ENCODE measurements at places on chromosomes 16 and 17.

DNA sequence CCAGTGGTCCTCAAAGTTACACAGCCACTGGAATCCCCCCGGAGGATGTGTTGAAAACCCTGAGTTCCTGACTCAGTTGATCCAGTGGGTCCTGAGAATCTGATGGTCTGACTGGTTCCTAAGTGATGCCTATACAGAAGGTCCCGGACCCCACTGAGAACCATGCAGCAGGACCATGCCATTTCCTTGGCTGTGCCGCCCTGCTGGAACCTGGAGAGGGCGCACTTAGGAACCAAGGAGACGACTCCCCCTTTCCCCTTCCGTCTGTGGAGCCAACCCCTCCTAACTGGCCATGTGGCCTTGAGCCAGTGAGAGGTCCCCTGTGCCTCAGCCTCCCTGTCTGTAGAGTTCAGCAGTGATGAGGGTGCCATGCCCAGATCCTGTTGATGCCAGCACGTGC, 22.0 kb downstream of the C16orf74 start:
- DNase-seq: no peak
- H3K27me3 ChIP-seq: no peaks in the 10 kb centered on the region
- H3K36me3 ChIP-seq: no peaks in the 10 kb centered on the region
- no peaks in the 10 kb centered on the region for H3K4me1 ChIP-seq

DNA sequence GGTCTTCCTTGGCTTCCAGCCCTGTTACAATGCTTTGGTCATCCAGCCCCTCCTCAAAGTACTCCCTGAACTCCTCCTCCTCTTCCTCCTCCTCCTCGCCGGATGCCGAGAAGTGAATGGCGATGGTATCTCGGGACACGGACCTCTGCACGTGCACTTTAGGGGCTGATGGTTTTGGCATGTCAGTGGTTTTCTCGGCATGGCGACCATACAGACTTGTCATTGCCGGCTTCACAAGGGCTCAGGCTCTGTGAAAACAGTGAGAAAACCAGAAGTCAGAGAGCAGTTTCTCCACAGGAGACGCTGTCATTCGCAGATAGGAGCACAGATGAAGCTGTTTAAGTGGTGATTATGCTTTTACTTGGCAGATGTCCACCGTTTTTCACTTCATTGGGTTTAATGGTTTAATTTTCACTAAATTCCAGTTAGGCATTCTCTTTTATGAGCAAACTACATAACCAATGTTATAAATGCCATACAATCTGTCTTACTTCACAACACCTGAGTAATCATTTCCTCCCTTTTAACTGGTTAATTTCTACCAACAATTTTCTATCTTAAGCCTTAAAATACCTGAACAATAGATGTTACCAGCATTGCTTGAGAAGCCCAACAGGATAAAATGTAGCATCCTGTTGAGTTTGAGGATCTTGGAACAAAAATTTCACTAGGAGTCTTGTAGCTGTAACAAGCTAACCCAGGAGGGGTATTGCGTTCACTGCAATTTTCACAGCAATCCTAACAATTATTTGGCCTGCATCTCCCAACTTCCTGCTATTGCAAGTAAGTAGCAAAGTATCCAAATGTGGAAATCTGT, 48.9 kb downstream of the TEX2 start:
- no peak overlapping the region for H3K27ac ChIP-seq
- peaks cover 41% of the 10 kb centered on the region for H3K4me1 ChIP-seq
- H3K4me3 ChIP-seq: no peak overlapping the region
- H3K27me3 ChIP-seq: no peaks in the 10 kb centered on the region

DNA sequence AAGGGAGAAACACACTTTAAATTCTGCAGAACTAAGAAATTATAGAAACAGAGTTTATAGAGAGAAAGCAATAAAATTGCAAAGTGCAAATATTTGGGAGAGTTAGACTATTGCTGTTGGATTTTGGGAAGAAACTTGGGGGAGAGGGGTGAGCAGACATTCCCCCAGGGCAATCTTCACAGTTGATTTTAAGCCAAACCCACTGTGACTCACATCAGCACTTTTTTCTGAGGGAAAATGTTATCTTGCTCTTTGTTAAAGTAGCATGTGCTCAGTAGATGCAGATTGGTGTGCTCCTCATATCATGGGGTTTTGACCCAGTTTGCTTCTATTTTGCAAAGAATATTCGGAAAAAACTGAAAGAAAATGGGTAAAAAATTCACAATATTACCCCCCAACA, 367.6 kb downstream of the CDH11 start:
- no peaks in the 10 kb centered on the region for H3K4me1 ChIP-seq
- no peak overlapping the region for H3K27ac ChIP-seq
- H3K36me3 ChIP-seq: no peaks in the 10 kb centered on the region

GRCh38 chr16:74465281-74465680, 44.0 kb upstream of the CLEC18B start:
- no peak overlapping the region for H3K27ac ChIP-seq
- H3K36me3 ChIP-seq: peaks cover 49% of the 10 kb centered on the region
- DNase-seq: no peak
- H3K4me3 ChIP-seq: no peak overlapping the region

DNA sequence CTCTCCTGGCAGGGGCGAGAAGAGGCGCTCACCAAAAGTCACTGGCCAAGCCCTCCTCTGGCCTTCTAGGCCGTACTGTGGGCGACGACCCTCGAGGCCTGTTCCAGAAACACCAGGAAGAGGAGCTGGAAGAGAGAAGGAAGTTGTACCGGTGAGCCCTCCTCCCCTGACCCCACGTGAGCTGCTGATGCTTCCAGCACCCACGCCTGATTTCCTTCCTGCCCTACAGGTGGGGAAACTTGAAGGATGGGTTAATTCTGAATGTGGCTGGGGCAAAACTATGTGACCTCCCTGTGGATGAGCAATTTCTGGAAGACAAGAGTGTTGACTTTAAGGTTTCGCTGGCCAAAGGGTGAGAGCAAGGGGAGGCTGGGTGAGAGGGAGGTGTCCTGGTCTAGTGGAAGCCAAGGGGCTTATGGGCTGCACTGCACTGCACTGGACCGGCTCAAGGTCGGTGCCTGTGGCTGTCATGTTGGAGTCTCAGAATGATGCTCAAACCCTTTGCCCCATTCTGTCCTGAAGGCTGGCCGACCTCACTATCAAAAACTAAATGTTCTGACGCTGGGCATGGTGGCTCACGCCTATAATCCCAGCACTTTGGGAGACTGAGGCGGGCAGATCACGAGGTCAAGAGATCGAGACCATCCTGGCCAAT, 6.2 kb downstream of the C17orf100 start:
- H3K27ac ChIP-seq: no peak overlapping the region
- peaks cover 17% of the 10 kb centered on the region for H3K27me3 ChIP-seq
- H3K4me1 ChIP-seq: peaks cover 6% of the 10 kb centered on the region
- H3K36me3 ChIP-seq: no peaks in the 10 kb centered on the region
- no peak overlapping the region for H3K4me3 ChIP-seq

- peak overlapping the region; percentile 35 for H3K27ac ChIP-seq
- no peak for DNase-seq
- H3K27me3 ChIP-seq: no peaks in the 10 kb centered on the region
- no peak overlapping the region for H3K4me3 ChIP-seq
Observed at GRCh38 chr16:24139282-24139681, 116.9 kb upstream of the CACNG3 start.

DNA sequence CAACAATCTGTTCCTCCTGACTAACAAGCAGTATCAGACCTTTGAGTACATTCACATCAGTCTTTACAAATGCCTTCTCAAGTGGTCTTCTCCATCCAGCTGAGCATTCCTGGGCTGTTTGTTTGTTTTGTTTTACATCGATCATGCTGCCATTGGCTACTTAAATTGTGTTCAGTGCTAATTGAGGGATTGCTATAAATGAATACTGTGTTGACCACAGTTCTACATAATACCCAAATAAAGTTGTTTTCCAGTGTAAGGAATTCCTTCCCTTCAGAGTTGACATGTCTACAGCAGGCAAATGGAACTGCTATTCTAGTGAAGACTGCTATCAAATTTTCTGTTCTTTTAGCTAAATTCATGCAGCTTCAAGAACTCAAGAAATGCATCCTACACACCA, 3.2 kb downstream of the CDH8 start:
- H3K27me3 ChIP-seq: peaks cover 10% of the 10 kb centered on the region
- DNase-seq: no peak
- H3K27ac ChIP-seq: no peak overlapping the region
- no peaks in the 10 kb centered on the region for H3K36me3 ChIP-seq

All from trophoblast cell (in vitro differentiated cells and primary cell).